A549 treated with AZD2906 at 1 μM for 4 hours (cell line): ENCODE measurements at places on chromosomes 3 and 15. TPM values are rescaled to one million over a fixed set of nuclear protein-coding genes. Genes with fewer than 3 reads are reported as not detected.

CCK gene
- total RNA-seq: 1.7 to 2.9 TPM (median 1.9 TPM) in 5 replicates

FAM81A gene
- total RNA-seq: 10.1 to 12.1 TPM (median 11.7 TPM) in 5 replicates

AADACL2 gene
- not detected in 5 replicates for total RNA-seq

ZIC4 gene
- not detected in 5 replicates for total RNA-seq

THAP10 gene
- total RNA-seq: 4.1 to 6.1 TPM (median 4.7 TPM) in 5 replicates

NSUN3 gene
- 5.7 to 7.4 TPM (median 6.0 TPM) in 5 replicates for total RNA-seq

GPR62 gene
- not detected in 5 replicates for total RNA-seq

A4GNT gene
- not detected in 5 replicates for total RNA-seq

POLQ gene
- total RNA-seq: 5.7 to 6.8 TPM (median 6.0 TPM) in 5 replicates

SH3GL3 gene
- 0.25 to 0.62 TPM (median 0.51 TPM) in 5 replicates for total RNA-seq

FRMD5 gene
- total RNA-seq: 1.7 to 2.8 TPM (median 2.0 TPM) in 5 replicates

GDPGP1 gene
- 3.4 to 4.4 TPM (median 4.2 TPM) in 5 replicates for total RNA-seq

CCDC33 gene
- 6.3 to 7.5 TPM (median 7.4 TPM) in 5 replicates for total RNA-seq

ZCWPW2 gene
- total RNA-seq: 0.03 TPM in 1 of 5 replicates, not detected in the others

ZNF385D gene
- total RNA-seq: 0.06 TPM in 1 of 5 replicates, not detected in the others

ROBO2 gene
- not detected in 5 replicates for total RNA-seq

CEP19 gene
- total RNA-seq: 2.4 to 3.1 TPM (median 2.6 TPM) in 5 replicates

TM4SF1 gene
- 926 to 1,718 TPM (median 1,133 TPM) in 5 replicates for total RNA-seq

ILDR1 gene
- total RNA-seq: not detected in 5 replicates

ARNT2 gene
- 14.2 to 17.1 TPM (median 16.3 TPM) in 5 replicates for total RNA-seq

DOCK3 gene
- 0.25 to 0.38 TPM (median 0.29 TPM) in 5 replicates for total RNA-seq

SLC6A20 gene
- total RNA-seq: 0.03 to 0.08 TPM (median 0.06 TPM) in 4 of 5 replicates, not detected in the other
